ENCODE measurements at places on chromosomes 1 and 21.

- peak; percentile 35 for DNase-seq
Measured at GRCh38 chr1:116853680-116854402, 55.9 kb upstream of the PTGFRN start.

DNA sequence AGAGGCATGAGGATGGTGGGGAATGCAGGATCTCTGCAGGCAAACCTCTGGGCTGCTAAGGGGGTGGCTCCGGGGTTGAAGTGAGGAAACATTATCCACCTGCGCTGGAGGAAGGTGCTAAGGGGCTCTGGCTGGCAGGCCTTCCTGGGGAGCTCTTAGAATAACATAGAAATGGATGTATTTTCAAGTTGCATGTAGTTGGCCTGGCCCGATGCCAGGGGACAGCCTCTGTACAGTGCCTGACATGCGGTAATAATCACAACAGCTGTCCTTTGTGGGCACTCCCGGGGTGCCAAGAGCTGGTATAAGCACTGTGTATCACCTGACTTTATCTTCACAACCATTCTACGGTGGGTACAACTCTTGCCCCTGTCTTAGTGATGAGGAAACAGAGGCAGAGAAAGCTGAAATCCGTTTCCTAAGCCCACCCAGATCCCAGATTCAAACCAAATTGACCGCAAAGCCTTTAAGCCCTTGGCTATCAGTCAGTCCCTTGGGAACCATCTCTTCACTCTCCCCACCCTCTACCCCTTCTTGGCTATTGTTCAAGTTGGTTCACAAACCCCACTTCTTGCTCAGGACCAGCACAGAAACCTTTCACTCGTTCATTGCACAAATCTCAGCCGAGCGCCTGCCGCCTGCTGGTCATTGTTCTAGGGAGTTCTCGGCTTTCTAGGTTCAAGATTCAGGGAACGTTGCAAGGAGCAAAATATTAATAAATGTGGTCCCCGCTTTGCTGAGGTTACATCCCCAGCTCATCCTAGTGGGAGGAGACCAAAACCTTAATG, 30.9 kb downstream of the PADI4 start:
- no peak for DNase-seq

GRCh38 chr1:226550672-226551041, 2.1 kb downstream of the STUM start:
- DNase-seq: no peak

DNA sequence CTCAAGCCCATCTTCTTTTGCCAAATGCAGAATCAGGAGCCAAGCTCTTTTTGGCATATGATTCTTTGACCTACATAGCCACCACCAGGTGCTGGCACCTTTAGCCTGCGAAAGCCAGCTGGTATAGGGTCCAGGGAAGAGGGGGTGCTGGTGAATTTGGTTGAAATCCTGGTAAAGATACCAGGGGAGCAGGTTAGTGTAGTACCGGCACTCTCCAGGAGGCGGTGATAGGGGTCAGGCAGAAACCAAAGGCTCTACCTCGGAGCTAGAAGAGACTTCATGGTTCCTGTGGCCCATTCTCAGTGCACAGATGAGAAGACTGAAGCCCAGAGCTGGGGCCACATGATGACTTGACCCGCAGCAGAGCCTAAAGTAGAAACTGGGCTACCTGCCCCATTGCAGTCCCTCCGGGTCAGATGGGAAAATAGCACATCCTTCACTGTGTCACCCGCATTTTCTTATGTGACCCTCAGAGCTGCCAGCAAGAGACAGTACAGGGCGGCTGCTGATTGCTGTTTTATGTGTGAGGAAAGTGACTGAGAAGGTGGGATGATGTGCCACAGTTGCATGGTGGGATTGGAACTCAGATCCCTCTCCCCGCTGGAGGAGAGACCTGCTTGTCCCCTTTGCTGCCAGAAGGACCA, 36.0 kb upstream of the IL19 start:
- DNase-seq: peak; percentile 83

DNA sequence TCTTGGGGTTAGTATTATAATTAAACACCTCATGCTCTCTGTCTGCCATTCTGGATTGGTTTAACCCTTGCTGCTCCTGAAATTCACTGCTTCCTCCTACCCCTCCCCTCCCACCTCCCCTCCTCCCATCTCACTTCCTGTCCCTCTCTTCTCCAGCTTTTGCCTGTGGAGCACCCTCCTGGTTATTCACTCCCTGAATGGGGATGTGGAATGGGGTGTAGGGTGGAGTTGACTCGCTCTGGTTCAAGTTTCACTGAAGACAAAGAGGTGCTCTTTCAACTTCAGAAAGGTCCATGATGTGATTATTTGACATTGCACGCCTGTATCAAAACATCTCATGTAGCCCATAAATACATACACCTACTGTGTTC, 160.5 kb downstream of the PLXNA2 start:
- no peak for DNase-seq
